Gastrocnemius medialis (tissue), 4 donors: ENCODE measurements at places on chromosomes 16 and 17. TPM values are rescaled to one million over a fixed set of nuclear protein-coding genes. Genes with fewer than 3 reads are reported as not detected.

The CLEC19A gene
- total RNA-seq: not detected

The KRT37 gene
- total RNA-seq: not detected

The PLA2G10 gene
- not detected for total RNA-seq

The KCNH6 gene
- total RNA-seq: not detected

The CHST4 gene
- not detected for total RNA-seq

The PMFBP1 gene
- not detected for total RNA-seq

GRCh38 chr16:24694931-24695330, 34.5 kb upstream of the TNRC6A start:
- DNase-seq: no peak

The CFAP52 gene
- total RNA-seq: not detected

- no peak for DNase-seq
Measured at GRCh38 chr16:57150682-57151330, 35.0 kb downstream of the PSME3IP1 start.

- DNase-seq: no peak
Measured at GRCh38 chr17:51722994-51723393, 435.5 kb downstream of the CA10 start.

- peak; percentile 10 for DNase-seq
Measured at GRCh38 chr16:1794221-1794871, 841 bp upstream of the IGFALS start.
